ENCODE measurements at places on chromosomes 6 and 20.

- no peak for DNase-seq
Measured at GRCh38 chr6:22145376-22145775, 151.5 kb downstream of the PRL start.

- no peak for DNase-seq
Measured at GRCh38 chr20:46089167-46089416, 670 bp downstream of the NCOA5 start.

DNA sequence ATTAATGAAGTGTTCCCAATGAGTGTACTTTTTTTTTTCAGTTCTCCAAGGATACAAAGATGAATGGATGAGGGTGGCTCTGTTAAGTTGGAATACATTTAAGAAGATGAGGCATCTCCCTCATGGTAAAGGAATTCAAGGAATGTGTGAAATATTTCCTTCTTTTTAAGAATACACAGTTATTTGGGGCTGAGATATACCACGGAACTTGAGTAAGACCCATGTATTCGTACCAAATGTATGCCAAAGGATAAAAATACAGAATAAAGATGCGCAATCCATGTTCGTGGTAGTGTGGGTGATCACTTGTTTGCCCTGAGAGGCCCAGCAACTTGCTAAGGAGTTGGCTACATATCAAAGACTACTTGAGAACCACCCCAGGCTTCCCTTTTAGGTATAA, 164.2 kb upstream of the TCF21 start:
- DNase-seq: no peak

DNA sequence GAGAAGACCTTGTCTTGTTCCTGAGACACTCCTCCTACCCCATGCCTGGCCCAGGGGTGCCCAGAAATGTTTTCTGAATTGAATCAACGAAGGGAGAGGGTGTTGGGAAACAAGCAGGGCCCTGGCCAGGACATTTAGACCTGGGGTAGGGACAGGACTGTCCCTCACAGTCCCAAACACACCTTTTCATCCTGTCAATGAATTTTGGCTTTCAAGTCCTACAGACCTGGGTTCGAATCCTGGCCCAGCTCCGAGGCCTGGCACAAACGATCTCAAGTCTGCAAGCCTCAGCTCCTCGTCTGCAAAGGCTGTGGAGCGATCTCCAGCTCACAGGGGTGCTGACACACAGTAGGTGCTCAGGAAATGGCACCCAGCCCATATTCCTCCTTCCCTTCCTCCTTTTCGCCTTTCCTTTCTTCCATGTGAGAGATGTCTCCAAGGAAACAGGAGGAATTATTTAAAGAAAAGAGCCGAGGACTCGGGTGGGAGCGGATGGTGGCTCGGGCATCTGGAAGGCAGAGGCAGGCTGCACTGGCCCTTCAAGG, 7.3 kb upstream of the DLGAP4 start:
- DNase-seq: no peak

DNA sequence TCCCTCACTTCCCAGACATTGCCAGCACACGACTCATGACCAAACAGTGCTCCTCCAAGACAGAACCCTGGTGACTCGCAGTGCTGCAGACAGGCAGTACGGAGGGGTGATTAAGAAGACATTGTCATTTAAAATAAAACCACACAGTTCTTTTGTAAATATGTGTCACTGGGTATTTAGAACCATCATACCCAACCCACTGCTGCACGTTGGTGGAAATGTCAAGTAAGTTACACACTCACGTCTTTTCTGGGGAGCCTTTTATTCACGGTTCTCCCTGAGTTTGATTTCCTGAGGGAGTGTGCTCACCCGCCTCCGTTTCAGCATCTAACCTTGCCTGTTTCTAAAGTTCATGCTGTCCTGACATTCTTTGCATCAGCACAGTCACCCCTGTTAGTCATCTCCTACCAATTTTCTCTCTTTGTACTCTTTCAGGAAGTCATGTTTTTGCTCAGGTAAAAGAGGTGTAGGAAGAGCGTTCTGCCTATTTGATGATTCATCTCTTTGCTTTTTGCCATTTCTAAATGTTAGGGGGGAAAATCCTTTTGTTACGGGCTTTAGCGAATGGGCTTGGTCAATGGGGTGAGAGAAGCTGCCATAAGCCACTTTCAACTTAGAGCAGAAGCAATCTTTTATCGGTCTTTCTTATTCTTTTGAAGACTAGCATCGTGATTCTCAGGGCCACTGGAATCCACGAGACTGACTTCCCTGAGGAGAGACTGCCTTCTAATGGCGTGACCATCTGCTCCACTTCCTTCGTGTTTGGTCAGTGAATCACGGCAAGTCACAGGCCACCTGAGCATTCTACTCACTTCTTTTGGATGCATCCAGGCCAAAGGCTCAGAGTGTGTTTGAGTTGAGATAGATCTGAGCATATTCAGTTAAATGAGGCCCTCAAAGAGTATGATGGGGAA, 512.8 kb upstream of the JARID2 start:
- DNase-seq: peak; percentile 28

DNA sequence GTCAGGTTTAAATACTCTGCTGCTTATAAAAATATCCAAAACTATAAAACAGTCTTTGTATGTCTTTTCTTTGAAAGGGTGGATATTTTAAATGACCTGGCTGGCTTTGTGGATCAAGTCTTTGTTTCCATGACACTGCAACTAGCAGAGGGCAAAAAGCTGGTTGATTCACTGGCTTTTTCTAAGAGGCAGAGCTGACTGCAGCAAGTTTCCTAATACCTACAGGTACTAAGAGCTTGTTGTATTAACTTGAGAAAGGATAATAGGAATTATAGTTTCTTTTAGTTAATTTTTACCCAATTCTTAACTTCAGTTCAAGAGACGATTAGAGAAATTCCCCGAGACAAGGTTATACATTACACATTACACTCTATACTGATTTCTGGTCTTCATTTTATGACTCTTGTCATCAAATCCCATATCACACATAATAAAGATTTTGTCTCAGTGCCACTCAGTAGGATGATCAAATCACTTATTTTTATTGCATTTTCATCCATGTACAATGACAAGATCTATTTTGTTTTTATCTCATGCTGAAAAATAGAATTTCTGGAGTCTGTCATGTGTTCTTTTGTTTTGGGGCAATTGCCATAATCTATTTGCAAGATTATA, 120.1 kb upstream of the RIMS1 start:
- no peak for DNase-seq

GRCh38 chr6:91633374-91634111, 1046.7 kb upstream of the MAP3K7 start:
- no peak for DNase-seq

GRCh38 chr6:40854592-40854991, 184.4 kb downstream of the UNC5CL start:
- DNase-seq: no peak

- no peak for DNase-seq
Measured at GRCh38 chr6:140830666-140831065, 1302.1 kb upstream of the GJE1 start.

DNA sequence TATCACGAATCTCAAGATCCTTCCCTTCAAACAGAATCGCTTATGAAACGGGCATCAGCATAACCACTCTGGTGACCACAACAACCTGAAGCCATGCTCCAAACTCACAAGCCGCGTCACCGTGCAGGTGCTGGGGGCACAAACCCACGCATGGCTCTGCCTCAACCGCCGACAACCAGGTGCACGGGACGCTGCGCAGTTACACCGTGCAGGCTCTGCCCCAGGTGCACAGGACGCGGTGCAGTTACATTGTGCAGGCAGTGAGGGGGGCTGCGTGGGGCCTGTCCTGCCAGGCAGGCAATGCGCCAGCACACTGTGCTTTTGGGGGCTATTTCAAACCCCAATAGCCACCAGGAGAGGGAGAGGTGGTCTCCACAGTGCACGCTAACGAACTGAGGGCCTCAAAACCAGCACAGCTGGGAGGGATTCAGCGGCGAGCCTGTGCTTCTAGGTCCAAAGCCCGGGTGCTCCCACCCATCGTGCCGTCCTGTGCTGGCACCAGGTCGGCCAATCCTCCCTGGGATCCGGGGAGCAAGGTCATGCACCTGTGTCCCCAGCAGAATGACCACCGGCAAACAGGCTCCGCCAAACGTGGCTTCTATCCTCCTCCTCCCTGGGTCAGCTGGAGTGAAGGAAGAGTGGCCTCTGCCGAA, 35.8 kb downstream of the ZBTB46 start:
- DNase-seq: no peak

DNA sequence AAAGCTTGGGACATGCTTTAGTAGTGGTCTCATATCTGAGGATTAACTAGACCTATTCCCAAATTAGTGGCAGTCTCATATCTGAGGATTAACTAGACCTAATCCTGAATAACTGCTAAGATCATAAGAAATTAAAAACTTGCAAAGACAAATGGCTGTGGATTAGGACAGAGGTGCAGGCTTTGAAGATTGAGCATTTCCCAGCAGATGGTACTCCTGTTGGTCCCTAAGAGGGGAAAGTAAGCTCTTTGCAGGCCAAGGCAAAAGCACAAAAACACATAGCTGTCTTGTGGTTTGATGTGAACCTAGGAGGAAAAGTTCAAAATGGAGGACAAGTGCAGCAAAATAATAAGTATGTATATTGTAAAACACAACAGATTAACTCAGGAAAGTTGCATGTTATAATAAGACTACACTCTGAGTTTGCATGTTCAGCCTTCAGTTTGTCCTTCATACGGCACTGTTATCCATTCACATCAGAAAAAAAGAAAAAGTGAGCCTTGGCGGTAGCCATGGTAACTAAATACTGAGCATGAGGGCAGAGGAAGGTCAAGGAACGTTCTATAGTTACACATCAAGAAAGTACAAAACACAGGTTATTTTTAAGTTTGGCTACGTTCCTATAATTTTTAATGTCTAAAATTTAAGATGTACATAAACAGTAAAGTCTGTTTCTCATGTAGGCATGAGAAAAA, 62.8 kb downstream of the FILIP1 start:
- no peak for DNase-seq

DNA sequence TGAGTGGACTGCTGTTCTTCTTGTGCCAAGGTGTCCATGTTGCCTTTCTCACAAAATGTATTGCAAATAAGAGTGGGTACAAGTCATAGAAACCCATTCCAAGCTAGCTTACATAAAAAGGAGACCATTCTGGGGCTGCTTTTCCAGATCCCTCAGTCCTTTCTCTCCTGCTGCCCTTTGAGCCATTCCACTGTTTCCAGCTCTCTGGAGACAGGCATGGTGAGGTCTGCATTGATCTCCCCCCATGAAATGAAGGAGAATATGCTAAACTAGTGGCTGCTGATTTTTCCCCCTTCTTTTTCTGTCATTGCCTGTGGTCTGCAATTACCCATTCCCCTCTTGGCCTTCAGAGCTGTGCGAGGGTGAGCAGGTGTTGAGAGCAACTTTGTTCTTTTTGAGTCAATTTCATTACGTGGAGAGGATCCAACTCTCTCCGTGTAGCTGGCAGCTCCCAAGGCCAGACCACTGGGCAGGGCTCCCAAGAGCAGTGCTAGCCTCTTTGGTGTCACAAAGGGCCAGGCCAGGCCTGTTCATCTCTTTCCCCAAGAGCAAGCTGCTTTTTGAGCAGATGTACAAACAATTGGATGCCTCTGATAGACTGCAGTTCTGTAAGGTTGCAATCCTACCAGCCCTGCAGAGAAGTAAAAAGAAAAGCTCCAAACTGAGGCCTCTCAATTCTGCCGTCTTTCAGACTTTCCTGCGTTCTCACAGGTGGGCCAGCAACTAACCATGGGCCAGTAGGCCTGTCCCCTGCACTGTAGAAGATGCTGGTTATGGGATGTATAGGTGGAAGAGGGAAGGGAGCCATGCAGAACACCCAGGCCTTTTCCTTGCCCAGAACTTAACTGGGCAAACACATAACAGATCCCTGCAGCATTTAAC, 96.1 kb upstream of the ARMC2 start:
- no peak for DNase-seq

- no peak for DNase-seq
Measured at GRCh38 chr6:7258231-7258763, 54.7 kb downstream of the SSR1 start.

GRCh38 chr20:11217326-11218172, 543.8 kb upstream of the JAG1 start:
- DNase-seq: no peak

DNA sequence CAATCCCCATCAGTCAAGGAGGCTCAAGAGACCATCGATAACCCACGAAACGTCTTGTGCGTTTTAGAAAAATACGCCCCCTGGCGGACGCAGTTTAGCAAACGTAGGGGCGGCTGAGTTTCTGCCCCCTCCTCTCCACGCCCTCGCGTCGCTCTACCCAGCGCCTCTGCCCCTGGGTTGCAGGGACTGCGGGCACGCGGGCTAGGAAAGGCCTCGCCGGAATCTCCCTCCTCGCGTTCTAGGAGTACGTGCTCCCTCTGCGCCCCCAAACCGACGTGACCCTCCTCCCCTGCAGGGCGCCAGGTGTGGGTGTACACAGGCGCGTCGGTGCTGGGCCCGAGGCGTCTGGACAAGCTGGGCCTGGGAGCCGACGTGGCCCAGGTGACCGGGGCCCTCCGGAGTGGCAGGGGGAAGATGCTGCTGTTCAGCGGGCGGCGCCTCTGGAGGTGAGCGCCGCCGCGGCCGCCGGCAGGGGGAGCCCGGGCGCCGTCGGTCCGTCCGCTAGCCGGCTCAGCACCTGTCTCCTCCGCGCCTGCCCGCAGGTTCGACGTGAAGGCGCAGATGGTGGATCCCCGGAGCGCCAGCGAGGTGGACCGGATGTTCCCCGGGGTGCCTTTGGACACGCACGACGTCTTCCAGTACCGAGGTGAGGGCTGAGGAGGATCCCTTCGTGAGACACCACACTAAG, 5.3 kb downstream of the MMP9 start:
- peak; percentile 45 for DNase-seq

DNA sequence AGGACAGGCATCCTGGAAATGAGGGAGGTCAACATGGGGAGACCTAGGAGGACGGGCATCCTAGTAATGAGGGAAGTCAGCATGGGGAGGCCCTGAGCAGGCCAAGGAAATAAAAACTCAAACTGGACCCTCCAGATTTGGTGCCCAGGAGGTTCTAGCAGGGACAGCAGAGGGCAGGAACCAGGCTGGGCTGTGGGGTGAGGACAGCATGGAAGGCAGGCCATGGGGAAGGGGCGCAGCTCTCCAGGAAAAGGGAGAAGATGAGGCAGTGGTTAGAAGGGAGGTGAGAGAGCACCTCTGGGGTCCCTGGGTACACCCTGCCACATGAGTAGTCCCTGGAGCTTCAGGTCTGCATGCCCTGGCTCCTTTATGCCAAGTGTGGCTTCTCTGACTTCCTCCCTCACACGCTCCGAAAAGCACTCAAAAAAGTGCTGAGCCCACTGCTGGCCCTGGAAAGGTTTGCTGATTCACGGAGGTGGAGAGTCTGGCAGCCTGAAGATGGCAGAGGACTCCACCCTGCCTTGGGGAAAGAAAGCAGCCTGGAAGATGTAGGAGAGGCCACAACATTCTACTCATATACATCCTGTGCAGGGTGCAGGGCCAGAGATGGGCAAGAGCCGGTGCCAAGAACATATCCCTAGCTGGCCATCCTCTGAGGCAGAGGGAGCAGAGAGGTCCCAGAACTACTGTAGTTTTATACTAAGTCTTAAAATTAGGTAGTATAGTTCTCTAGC, 154.9 kb downstream of the MRPL14 start:
- no peak for DNase-seq
